Osteocyte (in vitro differentiated cells): ENCODE measurements at places on chromosomes 1 and 21. TPM values are rescaled to one million over a fixed set of nuclear protein-coding genes. Genes with fewer than 3 reads are reported as not detected.

DNA sequence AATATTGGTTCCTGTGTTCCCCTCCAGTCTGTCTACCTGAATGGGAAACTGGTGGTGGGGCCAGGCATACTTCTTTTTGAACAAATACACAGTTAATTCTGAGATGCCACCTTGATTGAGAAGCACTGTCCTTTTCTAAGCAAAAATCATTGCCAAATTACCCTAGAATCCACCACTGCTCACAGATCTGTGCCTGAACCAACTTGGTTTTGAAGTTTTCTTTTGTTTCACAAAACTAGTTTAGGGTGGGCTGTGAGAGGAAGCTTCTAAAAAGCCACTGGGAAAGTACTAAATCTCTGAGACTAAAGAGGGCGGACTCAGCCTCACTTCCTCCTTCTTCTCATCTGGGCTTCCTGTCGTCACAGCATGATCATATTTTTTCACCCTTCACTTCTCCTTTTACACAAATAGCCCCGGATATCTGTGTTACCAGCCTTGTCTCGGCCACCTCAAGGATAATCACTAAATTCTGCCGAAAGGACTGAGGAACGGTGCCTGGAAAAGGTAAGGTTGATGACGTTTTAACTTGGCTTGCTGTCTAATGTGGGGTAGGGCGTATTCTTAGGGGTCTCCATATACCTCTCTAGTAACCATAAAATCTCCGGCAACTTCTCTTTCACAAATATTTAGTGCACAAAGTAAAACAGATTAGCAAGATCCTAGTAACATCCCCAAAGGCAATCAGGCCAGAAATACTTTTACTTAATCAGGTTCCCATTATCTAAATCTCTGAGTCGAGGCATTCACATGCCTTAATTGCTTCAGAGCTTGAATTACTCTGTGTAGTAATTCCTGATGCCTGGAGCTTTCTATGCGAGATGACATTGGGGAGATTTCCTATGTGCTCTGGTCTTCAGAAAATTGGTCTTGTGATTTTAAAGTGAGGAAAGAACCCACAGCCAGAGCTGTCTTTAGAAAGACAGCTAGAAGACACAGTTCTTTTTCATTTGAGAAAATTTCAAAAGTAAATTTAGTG lies at the start of gene CD53:
CD53 (plus strand) TSS at position 404 of the 976 bp plus-strand sequence. CDS start 18,261 bp downstream, outside the sequence.
- no peaks in the 10 kb centered on the region for H3K4me1 ChIP-seq
- H3K36me3 ChIP-seq, result no peaks in the 10 kb centered on the region
- peaks cover 5% of the 10 kb centered on the region for H3K27me3 ChIP-seq
- no peak within 1 kb of the TSS for H3K27ac ChIP-seq
- DNase-seq, result no peak
- no peak within 1 kb of the TSS for H3K4me3 ChIP-seq

DNA sequence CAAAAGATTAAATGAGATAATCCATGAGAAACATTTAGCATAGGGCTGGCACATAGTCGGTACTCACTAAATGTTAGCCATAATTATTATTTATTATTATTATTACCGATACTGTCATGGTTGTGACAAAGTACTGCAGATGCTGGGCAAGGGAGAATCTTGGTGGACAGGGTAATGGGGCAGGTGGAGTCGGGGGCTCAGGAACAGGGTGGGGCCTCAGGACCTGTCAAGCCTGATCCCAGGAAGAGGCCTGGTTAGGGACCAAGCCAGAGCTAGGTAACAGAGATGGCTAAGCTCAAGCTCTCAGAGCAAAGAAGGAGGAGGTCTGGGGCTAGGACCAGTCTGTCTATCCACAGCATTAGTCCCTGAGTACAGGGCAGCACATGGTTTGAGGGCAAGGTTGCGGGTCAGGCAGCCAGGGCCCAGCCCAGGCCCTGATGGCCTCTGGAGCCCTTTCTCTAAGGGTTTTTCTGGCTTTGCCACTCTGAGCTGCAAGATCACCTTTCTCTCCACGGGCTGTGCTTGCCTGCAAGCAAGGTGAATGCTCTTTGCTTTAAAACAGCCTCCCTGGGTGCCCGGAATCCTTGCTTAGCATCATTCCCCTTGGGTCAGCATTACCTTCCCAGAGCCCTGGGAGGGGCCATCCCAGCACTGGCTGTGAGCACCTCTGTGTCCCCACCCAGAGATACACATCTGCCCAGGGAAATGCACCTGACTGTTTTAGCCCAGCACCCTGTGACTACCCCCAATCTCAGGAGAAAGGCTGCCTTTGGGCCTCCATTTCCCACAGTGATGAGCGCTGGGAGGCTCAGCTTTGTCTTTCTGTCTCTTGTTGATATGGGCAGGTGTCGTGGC lies 572.0 kb downstream of the PTPRU start:
- H3K36me3 ChIP-seq, result no peaks in the 10 kb centered on the region
- no peaks in the 10 kb centered on the region for H3K27me3 ChIP-seq
- no peak overlapping the region for H3K27ac ChIP-seq
- no peak overlapping the region for H3K4me3 ChIP-seq

- peaks cover 24% of the 10 kb centered on the region for H3K4me1 ChIP-seq
- no peaks in the 10 kb centered on the region for H3K27me3 ChIP-seq
- DNase-seq, result peak; percentile 89
- H3K36me3 ChIP-seq, result peaks cover 18% of the 10 kb centered on the region
- H3K27ac ChIP-seq, result peak overlapping the region; percentile 93
These were observed 27.5 kb downstream of the ATP8B2 start for GRCh38 chr1:154352581-154353459.

DNA sequence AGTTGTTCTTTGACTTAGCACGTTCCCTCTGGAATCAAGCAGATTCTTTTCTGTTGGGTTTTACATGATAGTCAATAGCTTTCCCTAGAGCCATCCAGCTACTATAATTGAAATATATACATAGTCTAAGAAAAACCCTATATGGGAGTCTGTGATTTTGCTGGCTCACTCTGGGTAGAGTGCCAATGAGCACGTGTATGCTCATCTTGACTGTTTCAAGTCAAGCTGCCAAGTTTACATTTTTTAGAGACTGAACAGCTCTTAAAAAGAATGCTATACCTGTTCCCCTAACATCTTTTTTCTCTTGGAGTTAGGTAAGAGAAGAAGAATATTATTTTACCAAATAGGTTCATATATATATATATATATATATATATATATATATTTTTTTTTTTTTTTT lies 182.8 kb upstream of the NRIP1 start:
- peaks cover 53% of the 10 kb centered on the region for H3K4me1 ChIP-seq
- H3K36me3 ChIP-seq, result no peaks in the 10 kb centered on the region
- no peak for DNase-seq
- no peak overlapping the region for H3K27ac ChIP-seq

- H3K4me1 ChIP-seq, result peaks cover 22% of the 10 kb centered on the region
- H3K4me3 ChIP-seq, result no peak overlapping the region
- peaks cover 26% of the 10 kb centered on the region for H3K36me3 ChIP-seq
- DNase-seq, result peak; percentile 90
- H3K27me3 ChIP-seq, result no peaks in the 10 kb centered on the region
These were observed 49.2 kb upstream of the C1orf198 start for GRCh38 chr1:230917284-230918135.

DNA sequence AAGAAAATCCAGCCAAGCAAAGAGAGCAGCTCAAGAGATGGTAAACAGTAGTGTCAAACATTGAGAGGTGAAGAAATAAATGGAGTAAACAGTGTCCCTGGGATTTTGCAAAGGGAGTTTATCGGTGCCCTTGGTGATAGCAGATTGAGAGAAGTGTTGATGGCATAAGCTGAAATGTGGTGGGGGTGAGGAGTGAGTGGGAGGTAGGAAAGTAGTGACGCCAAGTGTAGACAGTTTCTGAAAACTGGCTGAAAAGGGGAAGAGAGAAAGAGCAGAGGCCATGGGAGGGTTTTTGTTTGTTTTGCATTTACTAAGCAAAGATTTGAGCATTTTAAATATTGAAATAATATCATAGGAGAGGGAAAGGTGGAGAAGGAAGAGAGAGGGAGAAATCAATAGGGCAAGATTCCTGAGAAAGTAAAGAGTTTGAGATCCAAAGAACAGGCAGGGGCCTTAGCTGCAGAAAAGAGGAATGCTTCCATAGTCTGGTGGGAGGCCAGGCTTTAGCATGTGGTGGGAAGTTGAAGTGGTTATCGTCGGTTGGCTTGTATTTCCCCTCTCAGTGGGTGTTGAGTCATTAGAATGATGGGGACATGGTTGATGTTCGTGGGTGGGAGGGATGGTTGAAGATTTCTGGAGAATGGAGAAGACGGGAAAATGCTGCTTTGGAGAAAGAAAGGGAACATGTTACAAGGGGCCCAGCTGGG lies 26.8 kb upstream of the RASAL2 start:
- no peak overlapping the region for H3K4me3 ChIP-seq
- peaks cover under 1% of the 10 kb centered on the region for H3K4me1 ChIP-seq
- DNase-seq, result no peak
- H3K27me3 ChIP-seq, result no peaks in the 10 kb centered on the region

ZNF695 gene
- total RNA-seq, result 1.5 and 1.9 TPM in 2 replicates

GNG4 gene
- 0.34 and 0.83 TPM in 2 replicates for total RNA-seq

TCHH gene
- 0.05 TPM in 1 of 2 replicates, not detected in the other for total RNA-seq
